ENCODE measurements at places on chromosomes 6 and 20.

DNA sequence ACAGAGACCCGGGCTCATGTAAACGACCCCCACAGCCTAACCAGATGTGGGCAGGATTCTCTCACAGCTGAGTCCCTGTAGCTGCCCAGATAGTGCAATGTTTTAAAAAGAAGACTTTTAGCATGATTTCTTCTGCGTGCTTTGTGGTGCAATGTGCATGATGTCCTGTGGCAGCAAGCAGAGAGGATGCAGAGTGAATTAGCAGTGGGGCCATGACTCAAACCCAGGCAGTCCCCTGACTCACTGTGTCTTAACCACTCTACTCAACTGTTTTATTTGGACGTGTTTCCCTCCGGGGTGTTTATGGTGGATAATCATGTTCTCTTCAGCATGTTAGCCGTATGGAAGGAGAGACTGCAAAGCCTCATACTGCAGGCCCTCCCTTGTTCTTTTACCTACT lies 247.9 kb downstream of the SLC24A3 start:
- DNase-seq, result no peak

DNA sequence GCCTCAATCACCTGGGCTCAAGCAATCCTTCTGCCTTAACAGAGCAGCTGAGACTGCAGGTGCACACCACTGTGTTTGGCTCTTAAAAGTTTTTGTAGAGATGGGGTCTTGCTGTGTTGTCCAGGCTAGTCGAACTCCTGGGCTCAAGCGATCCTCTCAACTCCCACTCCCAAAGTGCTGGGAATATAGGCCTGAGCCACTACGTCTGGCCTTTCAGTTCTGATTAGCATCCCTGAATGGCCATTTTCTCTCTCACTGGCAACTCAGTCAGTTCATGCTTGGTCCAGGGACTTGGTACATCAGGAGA lies 28.5 kb downstream of the DNMT3B start:
- DNase-seq, result no peak

DNA sequence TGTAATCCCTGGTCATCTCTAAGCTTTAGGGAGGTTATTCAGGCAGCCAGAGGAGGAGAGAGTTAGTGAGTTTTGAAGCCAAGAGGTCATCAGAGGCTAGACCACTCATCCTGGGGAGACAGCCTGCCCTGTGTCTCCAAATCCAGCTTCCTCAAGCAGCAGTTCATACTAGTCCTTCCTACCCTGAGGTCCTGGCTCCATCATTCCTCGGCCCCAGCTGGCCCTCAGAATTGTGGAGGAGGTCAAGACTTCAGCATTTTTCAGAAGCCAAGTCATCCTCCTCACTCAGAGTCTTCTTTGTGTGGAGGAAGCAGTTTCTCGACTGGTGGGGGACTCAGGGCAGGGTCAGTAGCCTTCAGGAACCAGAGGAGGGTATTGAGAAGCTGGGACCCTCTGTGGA lies 12.4 kb upstream of the KIAA1755 start:
- no peak for DNase-seq

DNA sequence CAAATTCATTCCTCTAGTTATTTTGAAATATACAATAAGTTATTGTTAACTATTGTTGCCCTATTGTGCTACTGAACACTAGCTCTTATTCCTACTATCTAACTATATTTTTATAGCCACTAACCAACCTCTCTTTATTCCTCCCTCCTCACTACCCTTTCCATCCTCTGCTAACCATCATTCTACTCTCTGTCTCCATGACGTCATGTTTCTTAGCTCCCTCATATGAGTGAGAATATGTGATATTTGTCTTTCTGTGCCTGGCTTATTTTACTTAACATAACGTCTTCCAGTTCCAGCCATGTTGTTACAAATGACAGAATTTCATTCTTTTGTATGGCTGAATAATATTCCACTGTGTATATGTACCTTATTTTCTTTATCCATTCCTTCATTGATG lies 95.3 kb downstream of the ATXN1 start:
- DNase-seq, result no peak

- no peak for DNase-seq
Measured at GRCh38 chr20:62012631-62013030, 53.0 kb downstream of the TAF4 start.

DNA sequence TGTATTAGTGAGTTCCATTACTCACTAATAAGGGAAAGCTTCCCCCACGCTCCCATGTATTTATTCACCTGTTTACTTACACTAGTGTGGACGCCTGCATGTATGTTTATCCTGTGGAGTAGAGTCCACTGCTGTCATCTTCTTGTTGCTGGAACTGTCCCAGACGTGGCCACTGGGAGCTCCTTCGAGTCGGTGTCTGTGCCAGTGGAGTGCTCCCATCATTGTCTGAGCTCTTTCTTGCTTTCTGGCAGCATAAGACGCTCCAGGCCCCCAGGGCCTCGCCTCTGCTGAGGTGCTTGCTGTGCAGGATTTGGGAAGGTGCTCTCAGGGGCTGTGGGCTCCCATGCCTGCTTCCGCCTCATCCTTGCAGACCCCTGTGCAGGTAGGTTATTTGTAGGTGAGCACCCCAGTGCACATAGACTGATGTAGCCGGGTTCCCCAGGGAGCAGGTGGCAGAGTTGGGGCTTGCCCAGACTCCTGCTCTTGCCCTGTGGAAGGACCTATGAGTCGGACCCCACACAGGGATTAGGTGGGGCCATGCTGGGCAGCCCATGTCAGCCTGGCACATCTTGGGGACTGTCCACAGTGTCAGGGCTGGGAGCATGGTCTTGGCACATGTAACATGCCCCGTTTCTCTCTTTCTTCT lies 16.6 kb downstream of the PHACTR3 start:
- no peak for DNase-seq

GRCh38 chr20:22312744-22313346 lies 271.5 kb downstream of the FOXA2 start:
- DNase-seq, result no peak

GRCh38 chr20:41524980-41525613 lies 93.1 kb downstream of the CHD6 start:
- no peak for DNase-seq

- DNase-seq, result no peak
Measured at GRCh38 chr20:54356801-54357200, 118.6 kb upstream of the DOK5 start.

- DNase-seq, result no peak
Measured at GRCh38 chr6:139784222-139784769, 409.8 kb upstream of the CITED2 start.

- DNase-seq, result no peak
Measured at GRCh38 chr20:37669062-37669772, 24.6 kb upstream of the CTNNBL1 start.

- DNase-seq, result no peak
Measured at GRCh38 chr6:154404791-154405400, 48.3 kb upstream of the IPCEF1 start.

DNA sequence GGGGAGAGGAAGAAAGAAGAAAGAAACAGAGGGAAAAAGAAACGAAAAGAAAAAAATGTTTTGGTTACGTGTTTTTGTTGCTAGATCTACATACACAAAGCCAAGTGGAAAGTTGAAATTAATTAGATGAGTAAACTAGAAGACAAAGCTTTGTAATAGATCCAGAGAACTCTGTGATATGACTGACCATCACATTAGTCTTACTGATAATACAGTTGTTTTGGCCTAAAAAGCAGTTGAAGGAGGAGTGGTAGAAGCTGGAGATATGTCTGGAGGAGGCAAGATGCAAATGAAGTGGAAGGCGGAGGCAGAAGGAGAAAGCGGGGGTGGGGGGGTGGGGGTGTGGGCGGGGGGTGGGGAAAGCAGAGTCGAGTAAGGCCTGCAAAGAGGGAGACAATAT lies 500.1 kb upstream of the ID4 start:
- DNase-seq, result no peak

DNA sequence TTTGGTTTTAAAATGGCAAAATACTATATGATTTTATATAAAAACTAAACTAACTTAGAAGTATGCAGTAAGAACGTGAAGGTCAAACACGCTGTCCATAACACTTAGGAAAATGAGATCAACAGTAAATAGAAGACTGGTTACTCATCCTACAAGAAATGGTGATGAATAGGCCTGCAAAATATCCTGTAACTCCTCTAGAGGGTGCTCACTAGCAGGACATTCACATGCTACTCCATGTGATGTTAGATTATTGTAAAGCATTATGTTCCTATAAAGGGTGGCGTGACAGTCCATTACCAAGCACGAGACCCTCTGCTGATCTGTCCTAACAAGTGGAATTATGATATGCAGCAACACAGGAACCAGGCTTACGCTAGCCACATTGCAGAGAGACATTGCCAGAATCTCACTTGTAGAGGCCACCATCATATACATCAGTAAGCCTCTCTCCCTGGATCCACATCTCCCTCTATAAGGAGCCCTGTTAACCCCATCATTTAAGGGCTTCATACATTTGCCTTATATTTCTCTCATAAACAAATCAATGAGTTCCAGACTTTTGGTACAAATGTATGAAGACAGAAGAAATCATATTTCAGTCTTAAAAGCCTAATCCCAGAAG lies 18.0 kb upstream of the DEFB129 start:
- DNase-seq, result peak; percentile 58

DNA sequence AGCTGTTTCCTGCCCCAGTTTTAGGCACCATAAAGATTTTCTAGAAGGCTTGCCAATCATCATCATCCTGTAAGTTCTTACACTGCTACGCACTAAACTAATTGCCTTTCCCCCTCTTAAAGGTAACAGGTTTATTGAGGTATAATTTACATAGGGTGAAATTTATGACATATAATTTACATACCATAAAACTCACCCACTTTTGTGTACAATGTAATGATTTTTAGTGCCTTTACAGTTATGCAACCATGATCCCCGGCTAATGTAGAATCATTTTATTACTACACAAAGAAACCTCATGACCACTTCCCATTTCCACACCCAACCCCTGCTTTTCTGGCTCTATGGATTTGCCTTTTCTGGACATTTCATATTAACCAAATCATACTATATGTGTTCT lies 21.1 kb downstream of the GCNT2 start:
- DNase-seq, result no peak

GRCh38 chr6:143700684-143701348 lies 23.1 kb downstream of the PHACTR2 start:
- no peak for DNase-seq

GRCh38 chr20:60395991-60396390 lies 437.8 kb downstream of the CDH26 start:
- no peak for DNase-seq

DNA sequence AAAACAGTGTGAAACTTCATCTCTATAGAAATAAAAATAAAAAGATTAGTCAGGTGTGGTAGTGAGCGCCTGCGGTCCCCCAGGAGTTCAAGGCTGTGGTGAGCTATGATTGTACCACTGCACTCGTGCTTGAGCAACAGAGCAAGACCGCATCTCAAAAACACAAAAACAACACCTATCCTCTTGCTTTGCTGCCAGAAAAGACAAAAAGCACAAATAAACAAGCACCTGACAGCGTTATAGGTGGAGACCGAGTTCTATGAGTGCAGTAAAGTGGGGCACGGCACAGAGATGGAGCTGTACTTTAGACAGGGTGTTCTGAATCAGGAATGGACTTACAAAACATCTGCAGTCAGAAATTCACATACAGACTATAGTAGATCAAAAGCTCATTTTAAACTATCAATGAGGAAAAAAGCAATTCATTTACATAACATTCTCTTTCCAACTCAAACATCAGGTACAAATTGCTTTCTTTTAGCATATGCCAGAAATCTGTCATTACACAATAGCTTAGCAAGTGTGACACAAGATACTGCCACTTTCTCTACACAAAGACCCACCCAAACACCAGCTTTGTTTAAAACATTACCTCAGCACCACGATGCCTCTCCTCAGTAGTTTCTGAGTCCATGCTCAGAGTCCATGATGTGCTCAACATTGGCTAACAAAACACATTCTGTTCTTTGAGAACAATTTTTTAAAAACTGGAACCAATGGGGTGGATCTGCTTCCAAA lies 10.1 kb downstream of the EZR start:
- DNase-seq, result peak; percentile 73

DNA sequence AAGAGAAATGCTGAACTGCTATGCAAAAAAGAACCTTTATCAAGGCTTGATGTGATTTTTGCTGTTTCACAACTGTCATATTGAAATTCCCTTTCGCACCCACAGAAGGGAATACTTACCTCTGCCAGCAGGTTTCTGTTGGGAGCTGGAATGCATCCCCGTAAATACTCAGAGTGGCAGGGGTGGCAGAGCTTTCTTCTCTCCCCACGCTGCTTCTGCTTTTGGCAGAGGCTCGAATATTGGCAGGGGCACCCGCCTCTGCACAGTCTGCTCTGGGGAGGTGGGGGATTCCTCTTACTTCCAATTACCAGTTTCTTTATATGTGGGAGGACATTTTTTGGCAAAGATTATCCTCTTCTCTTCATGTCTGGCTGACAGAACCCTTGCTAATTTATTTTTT lies 28.4 kb downstream of the TMEM200A start:
- no peak for DNase-seq

DNA sequence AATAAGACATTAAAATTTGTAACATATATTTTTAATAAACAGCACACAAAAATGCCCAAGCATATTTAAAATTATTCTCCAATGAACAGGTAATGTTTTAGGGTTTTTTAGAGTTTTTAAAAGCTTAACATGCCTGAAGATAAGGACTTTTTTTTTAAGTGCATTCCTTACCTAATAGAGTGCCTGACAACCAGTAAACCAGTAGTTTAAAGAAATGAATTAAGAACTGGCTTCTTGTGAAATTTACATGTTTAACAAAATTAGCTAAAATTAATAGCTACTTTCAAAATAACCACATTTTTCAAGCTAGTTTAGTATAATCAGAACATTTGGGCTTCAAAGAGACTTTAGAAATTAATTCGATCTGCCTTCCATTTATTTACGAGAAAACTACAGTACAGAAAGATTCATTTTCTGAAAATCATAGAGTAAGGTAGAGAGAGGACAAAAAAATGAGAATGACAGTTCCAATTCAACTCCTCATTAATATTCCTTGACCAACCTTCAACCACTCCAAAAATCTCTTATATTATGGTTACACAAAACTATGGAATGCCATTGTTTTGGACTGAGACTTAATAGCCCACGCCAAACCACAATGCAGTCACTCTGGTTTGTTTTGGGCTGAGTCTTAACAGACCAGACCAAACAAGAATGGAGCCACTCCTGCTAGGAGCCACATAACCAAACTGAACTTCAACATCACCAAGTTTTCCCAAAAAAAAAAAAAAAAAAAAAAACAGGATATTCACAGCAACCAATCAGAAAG lies 5.7 kb upstream of the PLN start:
- DNase-seq, result no peak

All from CD4-positive, alpha-beta T cell treated with Interleukin-17A for 1 hour (primary cell).